ENCODE measurements at places on chromosomes 4 and X.

GRCh38 chrX:70117738-70118137 is 15.5 kb upstream of the IGBP1 start:
- no peak for DNase-seq

DNA sequence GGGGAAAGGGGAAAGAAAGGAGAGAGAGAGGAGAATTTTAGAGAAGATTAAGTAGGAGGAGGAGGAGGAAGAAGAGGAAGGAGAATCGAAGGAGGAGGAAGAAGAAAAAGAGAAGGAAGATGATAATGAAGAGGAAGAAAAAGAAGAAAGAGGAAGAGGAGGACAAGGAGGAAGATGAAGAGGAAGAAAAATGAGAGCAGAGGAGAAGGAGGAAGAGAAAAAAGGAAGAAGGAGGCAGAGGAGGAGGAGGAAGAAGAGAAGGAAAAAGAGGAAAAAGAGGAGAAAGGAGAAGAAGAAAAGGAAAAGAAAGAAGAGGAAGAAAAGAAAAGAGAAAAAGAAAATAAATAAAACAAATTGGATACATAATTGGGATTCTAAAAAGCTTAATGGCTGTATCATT is 181.4 kb downstream of the ARHGAP6 start:
- no peak for DNase-seq

DNA sequence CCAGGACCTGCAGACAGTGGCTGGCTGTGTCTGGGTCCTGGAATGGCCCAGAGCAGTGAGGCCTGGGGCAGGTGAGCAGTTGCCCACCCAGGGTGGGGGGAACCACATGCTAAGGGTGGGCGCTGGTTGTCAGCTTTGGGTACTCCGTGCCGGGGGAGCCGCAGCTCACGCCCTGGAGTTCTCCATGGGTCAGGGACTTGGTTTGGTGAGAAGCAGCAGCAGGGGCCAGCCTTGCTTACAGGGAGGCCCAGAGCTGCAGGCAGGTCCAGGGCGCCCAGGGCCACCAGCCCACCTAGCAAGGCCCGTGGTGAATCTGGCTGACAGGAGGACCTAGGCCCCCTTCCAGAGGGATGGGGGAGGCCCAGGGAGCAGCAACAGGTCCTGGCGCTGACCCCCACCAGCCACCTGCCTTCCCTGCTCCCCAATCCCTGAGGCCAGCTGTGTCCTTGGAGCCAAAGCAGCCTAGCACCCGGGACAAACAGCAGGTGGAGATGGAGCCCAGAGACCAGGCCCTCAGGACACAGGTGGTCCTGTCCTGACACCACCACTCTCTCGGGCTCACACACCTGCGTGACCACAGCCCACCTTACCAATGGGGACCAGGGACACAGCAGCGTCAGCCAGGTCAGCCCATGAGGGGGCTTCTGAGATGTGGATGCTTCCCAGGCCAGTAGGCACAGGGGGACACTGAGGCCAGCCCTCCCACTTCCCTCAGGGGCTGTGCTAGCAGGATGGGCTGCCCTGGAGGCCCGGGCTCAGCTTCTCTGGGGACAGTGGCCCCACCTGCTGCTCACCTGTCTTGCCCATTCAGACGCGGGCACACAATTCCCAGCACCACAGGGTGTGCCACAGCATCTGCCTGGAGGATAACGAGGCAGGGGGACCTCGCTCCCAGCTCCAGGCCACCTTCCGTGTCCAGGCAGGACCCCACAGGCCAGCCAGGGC is 3.5 kb downstream of the MXD4 start:
- DNase-seq, result no peak

DNA sequence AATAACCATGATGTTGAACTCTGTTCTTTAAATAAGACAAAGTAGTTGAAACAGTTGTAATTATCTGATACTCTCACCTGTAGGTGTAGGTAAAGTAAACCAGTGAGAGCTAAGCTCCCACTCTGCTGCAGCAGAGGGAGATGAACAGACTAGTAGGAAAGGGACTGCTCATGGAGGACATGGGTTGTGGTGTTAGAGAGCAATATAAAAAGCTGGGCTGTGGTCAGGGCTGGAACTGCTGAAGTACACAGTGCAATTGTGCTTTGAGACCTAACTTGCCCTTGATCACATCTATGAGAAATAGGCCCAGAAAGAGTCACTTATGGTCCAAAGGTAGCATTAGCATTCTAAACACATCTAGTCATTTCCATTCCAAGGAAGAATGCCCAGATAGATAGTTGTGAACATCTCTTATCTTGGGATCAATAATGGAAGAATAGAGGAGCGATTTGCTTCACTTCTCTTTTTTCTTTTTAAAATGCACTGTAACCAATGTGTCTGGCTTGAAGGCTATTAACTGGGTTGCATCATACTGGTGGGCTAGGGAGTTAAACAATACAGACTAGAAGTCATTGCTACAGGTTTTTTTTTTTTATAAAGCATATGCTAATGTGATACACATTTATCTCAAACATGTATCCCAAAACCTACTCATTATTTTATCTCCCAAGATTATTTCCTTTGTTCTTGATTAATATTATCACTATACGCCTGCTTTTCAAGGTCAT is 251.3 kb upstream of the CENPE start:
- DNase-seq, result no peak

- no peak for DNase-seq
Observed at GRCh38 chr4:42482516-42483327, 85.4 kb downstream of the SHISA3 start.

DNA sequence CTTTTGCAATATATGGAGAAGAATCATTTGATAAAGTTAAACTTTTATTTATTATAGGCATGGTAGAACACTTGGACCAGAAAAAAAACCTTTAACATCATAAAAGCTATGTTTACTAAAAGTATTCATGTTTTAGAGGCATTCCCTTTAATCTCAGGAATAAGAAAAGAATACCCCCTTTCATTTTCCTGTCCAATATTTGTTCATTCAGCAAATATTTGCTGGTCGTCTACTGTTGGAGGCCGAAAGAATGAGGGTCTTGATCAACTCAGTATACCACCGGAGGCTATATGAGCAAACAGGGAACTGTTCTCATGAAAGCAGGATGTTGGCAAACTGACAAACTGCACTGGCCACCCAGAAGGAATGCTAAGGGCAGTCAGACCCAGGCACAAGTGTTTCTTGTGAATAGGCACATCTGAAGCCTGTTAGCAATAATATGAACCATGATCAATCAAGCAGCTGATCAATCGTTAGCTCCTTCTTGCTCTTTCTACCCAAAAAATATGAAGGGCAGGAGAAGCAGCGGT is 480.8 kb upstream of the FAT1 start:
- DNase-seq, result no peak

- DNase-seq, result no peak
Observed at GRCh38 chr4:182174979-182175378, 68.2 kb upstream of the TENM3 start.

DNA sequence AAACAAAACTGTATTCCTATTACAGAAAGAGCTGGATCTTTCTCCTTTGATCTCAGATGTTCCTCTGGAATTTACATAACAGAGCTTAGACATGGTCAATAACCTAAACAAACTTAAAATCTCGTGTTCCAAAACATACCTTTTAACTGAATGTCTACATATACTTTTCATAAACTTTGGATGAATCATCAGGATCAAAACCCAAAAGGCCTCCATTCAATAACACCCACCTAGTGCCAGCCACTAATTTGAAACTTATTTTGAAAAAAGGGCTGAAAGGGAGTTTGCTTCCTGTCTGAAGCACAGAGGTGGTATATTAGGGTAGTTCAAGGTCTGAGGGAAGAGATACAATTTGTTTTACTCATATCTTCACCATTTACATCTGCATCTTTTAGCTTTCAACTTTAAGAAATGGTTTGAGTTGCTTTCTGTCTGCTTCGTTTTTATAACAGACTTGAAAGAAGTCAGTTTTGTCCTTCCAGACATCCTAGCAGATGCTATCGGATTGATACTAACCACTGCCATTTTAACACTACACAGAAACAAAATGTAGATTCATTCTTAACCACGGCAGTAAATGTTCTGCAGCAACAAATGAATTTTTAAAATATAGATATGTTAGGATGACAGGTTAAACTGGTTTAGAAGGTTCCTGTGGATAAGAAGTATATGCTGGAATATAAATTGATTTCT is 242.8 kb upstream of the DKK2 start:
- DNase-seq, result no peak

- DNase-seq, result no peak
Observed at GRCh38 chr4:168710353-168710946, 213.6 kb downstream of the PALLD start.

DNA sequence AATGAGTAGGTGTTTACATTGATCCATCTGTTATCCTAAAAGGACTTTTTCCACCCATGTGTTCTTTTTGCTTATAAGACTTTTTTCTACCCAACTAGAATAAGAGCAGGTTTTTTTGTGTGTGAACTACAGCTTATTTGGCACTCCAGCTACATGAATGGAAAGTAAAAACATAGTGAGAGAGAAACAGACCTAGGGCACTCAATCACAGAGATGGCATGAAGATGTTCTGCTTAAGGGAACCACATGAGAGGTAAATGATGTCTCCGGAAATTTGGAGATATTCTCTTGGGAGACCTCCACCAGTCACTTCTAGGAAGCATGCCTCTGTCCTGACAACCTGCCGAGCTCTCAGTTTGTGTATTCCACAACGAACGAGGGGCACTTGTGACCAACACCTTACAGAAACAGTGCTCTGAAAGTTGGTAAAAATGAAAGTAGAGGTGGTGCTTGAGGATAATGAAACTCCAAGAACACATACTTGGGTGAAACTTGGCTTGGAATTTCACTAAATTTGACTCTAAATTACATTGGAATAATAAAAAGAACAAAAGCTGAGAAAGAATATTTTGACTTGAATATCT is 788.4 kb upstream of the GALNTL6 start:
- no peak for DNase-seq

All from RPMI8226 (cell line).